ENCODE measurements at places on chromosomes 12 and 14.

GRCh38 chr12:94277426-94278000, 129.1 kb downstream of the PLXNC1 start:
- DNase-seq = no peak

GRCh38 chr14:71538938-71539649, 393.1 kb upstream of the RGS6 start:
- no peak for DNase-seq

DNA sequence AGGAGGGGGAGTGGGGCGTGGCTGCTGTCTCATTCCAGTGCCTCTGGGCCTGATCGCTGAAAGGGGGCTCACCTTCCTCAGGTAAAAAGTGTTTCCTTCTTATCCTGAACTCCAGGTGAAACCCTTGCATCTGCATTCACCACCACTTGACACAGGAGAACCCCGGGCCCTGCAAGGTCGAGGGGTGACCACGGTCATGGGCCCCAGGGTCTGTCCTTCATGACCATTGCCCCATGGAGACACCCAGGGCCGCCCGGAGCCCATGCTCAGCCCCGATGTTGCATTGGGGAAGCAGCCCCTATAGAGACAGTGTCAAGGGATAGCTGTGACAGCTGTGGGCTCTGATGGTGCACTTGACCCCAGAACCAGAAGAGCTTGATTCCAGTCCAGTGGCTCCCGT, 34.4 kb upstream of the DYNC1H1 start:
- DNase-seq = no peak

DNA sequence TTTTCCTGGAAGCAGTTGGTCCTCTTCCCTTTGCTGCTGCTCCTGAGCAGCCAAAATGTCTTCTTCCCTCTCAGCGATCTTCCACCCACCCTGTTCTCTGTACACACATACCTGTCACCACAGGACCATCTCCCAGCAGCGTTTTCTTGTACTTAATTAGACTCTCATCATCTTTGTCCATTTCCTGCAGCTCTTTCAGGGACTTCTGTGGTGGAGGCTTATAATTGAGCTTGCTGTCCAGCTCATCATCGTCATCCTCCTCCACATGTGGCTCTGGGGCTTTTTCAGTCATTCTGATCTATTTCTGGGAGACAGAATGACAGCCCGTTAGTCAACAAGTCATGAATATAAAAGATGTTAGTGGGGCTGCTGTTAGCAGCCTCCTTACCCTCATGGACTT, 11.0 kb downstream of the ARHGDIB start:
- DNase-seq = no peak

GRCh38 chr14:22821193-22822015, 6.2 kb upstream of the SLC7A7 start:
- no peak for DNase-seq

DNA sequence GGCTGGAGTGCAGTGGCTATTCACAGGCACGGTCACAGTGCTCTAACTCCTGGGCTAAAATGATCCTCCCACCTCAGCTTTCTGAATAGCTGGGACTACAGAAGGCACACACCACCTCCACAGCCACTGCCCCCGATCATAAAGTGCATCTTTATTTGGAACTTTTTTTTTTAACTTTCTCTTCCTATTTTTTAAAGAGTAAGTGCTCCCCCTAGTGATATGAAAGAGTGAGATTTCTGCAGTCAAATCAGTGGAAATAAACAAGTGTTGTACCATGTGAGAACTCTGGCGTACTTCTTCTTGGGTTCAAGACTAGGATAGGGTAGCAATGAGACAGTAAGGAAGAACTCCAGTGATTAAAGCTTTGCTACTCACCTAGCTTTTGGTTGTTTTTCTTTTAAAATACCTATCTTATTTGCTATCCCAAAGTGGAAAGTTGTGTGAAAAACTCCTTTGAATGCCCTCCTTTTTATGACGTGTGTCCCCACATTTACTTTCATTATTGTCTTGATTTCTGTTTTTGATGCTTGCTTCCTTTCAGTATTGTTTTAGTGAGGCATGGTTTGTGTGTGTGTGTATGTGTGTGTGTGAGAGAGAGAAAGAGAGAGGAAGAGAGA, 6.6 kb downstream of the PPP4R4 start:
- no peak for DNase-seq

- DNase-seq = no peak
Measured at GRCh38 chr12:62158461-62159360, 101.5 kb upstream of the USP15 start.

DNA sequence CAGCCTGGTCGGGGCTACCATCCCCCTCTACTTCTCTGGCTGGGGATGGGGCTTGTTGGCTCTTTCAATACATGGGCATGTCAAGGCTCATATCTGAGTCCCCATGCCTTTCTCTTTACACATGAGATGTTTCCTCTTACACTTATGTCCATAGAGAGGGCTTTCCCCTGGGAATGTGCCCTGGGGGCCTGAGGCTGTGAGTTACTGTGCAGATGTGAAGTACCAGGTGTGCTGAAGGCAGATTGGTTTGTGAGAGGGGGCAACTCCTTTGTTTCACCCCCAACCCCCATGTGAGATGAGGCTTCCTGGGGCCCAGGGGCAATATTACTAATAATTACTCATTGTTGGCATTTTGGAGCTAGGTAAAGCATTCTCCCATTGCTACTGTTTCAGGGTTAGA, 32.8 kb downstream of the NRXN3 start:
- no peak for DNase-seq

GRCh38 chr14:36346052-36346451, 25.6 kb upstream of the MBIP start:
- no peak for DNase-seq

- DNase-seq = no peak
Measured at GRCh38 chr12:121005346-121005815, 10.9 kb downstream of the C12orf43 start.

Measured in stimulated activated CD8-positive, alpha-beta memory T cell treated with anti-CD3 and anti-CD28 coated beads, Interleukin-7, amount 100 ng/mL, for 1 hour (primary cell).